Neural crest cell (in vitro differentiated cells): ENCODE measurements at places on chromosomes 6 and 20. TPM values are rescaled to one million over a fixed set of nuclear protein-coding genes. Genes with fewer than 3 reads are reported as not detected.
A peak's percentile ranks its signal among the peaks of the same experiment; 100 is the strongest.

DNA sequence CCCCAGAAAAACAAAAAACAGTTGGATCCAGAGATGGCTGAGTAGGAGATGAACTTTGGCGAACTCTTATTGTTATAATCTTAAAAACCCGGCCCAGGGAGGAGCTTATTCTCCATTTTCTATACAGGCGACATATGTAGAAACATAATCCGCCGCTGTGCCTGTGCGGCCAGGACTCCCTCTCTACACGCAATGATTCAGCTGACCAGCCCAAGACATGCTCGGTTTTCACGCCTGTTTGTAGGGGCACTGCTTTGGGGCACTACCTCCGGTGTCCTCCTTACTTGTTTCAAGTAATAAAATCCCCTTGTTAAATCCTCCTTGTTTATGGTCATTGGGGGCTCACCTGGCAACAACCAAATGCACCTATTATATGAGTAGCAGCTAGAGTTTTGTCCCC, 89.9 kb downstream of the SEL1L2 start:
- DNase-seq, result no peak

GRCh38 chr20:18727032-18727508, 86.5 kb upstream of the SCP2D1 start:
- DNase-seq, result no peak

DNA sequence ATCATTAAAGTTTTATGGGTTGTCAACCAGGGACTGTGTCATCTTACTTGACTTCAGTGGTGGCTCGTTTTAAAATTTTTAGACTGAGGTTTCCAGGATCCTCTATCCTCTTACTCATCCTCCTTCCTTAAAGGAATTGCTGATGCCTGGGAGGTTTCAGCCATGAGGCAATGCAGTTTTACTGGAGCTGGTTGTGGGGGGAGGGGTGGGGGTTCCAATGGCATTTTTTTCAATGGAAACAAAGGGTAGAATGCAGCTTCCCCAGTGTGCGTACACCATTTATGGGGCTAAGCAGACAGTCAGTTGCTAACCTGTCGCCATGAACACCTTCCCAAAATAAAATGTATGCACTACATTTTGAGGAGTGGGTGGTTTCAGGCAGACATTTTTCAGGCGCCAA, 88.0 kb downstream of the METTL24 start:
- DNase-seq, result no peak

DNA sequence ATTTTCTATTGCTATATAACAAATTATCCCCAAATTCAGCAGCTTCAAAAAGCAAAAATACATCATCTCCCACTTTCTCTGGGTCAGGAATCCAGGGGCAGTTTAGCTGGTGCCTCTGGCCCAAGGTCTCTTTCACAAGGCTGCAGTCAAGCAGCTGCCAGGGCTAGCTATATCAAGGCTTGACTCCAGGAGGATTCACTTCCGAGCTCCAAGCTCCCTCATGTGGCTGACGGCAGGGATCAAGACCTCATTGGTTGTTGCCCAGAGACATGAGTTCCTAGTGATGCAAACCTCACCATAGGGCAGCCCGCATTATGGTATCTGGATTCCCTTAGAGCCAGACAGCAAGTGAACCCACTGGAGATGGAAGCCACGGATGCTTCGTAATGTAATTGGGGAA, 1.3 kb upstream of the VNN1 start:
- DNase-seq, result peak; percentile 16

DNA sequence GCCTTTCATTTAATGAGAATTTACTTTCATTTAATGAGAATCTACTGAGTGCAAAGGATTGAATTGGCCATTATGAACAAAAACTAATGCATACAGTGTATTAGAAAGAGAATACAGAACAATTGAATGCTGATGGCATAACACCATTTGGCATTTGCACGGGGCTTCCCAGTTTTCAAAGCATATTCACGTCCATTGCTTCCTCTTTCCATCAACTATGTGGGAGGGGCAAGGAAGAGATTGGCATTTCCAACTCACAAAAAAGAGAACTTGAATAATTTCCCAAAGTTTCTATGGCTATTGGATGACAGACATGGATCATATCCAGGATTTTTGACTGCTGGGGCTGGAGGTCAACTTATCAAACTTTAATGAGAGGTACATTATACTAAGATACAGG, 23.2 kb upstream of the ARG1 start:
- no peak for DNase-seq

DNA sequence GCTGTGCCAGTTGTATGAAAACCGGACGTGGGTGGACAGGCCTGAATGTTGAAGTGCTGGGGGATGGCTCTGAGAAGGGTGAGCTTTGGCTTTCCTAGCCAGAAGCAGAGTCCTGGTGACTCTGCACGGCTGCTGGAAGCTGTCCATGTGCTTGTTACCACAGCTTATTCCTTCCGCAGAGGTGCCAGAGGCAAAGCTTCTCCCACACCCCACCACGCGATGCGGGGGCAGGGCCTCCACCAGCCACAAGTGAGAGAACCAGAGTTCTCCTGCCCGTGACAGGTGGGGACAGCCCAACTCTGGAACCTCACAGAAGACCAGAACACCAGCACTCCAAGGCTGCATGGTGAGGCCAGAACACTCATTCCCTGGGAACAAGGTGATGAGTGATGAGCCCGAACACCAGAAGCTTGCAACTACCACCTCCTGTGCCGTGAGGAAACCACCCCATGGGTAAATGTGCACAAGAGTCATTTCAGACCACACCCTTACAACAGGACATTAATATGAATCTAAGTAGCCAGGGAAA, 36.7 kb downstream of the JAG1 start:
- no peak for DNase-seq

Gene CITED2
- 122 and 126 TPM in 2 replicates for total RNA-seq

DNA sequence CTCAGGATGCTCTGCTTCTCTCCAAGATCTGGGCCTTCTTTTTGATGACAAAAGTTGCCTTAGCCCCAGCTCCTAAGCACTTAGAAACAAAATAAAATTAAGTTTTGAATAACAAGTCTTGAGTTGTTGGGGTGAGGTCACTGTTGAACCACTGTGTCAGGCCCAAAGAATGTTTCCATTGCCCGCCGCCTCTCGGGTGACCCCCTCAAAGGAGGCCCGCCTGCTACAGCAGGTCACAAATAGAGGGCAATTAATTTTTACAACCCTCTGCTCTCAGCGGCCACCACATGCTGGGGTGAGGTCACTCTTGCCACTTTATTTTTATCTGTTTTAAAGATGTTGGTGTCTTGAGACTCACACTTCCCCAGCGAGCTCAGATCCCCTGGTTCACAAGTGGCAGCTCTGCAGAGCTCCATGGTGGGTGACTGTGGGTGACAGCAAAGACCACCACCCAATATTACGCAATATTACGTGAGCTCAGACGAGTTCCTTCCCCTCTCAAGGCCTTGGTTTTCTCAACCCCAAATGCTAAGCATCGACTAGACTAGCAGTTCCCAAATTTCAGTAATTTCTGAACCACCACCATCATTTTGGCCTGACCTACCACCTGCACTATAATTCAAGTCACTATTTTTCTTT, 247.7 kb upstream of the PMEPA1 start:
- no peak for DNase-seq

- no peak for DNase-seq
Measured at GRCh38 chr20:24364482-24364881, 104.9 kb upstream of the SYNDIG1 start.

- DNase-seq, result no peak
Measured at GRCh38 chr6:37688078-37688850, 9.4 kb downstream of the MDGA1 start.

DNA sequence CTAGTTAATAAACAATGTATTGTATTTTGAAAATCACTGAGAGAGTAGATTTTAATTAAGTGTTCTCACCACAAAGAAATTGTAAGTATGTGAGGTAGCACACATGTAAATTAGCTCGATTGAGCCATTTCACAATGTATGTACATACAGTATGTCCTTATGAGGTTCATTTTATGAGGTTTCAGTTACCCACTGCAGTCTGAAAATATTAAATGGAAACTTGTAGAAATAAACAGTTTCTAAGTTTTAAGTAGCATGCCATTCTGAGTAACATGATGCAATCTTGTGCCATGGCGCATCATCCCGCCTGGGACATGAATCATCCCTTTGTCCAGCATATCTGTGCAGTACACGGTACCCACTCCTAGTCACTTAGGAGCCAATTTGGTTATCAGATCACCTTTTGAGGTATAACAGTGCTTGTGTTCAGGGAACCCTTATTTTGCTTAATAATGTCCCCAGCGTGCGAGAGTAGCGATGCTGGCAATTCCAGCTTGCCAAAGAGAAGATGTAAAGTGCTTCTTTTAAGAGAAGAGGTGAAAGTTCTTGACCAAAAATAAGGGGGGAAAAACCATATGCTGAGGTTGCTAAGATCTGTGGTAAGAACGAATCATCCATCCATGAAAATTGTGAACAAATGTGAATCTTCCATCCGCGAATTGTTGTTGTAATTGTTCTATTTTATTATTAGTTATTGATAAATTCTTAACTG, 64.7 kb downstream of the KCNS1 start:
- no peak for DNase-seq

Gene MATN4
- total RNA-seq, result 0.18 TPM in 1 of 2 replicates, not detected in the other
